Spinal cord (tissue), 10 donors: ENCODE measurements at places on chromosomes 3 and 15. TPM values are rescaled to one million over a fixed set of nuclear protein-coding genes. Genes with fewer than 3 reads are reported as not detected.

Gene RARB
- 42.4 TPM for total RNA-seq

DNA sequence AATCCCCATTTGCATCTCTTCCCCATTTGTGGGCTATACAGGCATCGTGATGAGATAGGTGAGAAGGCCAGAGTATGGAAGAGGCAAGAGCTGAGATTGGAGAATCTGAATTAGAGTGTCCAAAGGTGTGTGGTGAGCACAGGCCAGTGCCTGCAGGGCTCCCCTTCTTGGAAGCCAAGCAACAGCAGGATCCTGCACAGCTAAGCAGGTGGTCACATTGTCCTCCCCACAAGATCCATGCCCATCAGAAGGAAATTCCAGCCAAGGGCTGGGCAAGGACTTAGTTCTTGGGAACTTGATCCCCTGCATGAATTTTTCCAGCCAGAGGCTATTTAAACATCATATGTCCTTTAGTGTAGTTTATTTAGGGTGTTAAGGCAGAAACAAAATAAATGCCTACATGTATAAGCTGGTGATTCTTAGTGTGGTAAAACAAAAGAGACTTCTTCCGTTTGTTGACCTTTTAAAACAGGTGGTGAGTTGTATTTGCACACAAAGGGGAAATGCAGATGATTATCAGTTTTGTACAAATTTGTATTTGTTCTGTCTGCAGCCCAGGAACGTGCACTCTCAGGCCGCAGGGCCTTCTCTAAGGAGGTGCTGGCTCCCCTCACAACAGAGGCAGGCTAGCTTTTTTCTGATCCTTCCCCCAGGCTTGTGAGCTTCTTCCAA lies 110.2 kb downstream of the PLCL2 start:
- DNase-seq: no peak

- DNase-seq: no peak
Observed at GRCh38 chr3:25442486-25442885, 14.4 kb downstream of the RARB start.

DNA sequence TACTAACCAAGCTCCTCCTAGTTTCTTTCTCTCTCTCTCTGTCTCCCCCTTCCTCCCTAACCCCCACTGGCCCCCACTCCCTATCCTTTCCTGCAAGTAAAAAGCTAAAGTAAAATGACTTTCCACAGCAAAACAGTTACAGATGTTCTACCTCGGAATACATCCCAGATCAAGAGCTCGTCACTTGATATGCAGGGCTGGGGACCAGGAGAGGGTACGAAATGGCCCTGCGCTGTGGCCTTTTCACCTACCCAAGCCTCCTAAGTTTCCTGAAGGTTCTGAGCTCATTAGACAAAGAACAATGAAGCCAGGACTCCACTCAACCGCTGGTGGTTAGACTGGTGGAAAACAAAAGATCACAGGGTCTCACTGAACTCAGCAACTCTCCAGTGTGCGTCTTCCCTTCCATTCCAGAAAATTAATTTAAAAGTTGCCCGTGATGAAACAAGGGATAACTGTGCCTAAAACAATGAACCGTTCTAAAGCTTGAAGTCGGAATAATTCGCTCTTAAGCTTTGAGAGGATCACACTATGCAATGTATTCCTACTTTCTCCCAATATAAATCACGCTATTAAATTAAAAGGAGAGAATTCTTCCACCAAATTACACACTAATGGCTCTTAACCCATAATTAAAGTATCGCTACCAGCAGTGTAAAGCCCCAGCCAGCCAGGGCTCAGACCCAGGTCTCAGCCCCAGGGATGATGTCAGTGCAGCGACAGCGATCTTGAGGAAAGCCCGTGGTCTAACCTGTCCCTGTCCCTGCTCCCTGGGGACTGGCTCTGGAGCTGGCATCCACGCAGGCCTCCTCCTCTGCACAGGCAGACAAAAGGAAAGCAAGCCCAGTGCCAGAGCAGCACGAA lies 5.0 kb downstream of the VGLL4 start:
- no peak for DNase-seq

Gene DUOXA1
- not detected for total RNA-seq
